ENCODE measurements at places on chromosomes 1 and 21. TPM values are rescaled to one million over a fixed set of nuclear protein-coding genes. Genes with fewer than 3 reads are reported as not detected.

DNA sequence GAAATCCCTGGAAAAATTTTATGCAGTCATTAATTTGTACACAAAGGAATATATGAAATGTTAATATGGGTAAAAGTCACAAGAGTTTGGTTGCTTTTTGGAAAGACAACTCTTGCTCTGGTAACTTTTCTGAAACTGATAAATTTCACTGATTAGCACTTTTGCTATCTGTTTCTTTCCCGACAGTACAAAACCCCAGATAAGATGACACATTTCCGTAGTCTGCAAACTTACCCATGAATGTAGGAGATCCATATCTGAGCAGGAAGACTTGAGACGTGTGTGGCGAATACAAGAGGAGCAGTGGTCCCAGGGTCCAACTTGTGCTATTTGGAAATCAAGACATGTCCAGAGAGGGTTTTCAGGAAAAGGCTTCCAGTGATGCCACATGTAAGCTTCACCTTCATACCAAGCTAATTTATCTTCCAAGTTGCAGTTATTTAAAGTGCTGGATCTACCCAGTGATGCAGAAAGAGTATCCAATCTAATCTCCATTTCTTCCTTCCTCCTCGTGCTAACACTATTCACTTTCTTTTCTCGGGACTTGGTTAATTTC is 35.9 kb upstream of the SAMSN1 start:
- no peak for DNase-seq

- no peak for DNase-seq
Measured at GRCh38 chr1:245365095-245366020, 210.6 kb downstream of the KIF26B start.

The INKA2 gene
- total RNA-seq: 14.7 TPM

DNA sequence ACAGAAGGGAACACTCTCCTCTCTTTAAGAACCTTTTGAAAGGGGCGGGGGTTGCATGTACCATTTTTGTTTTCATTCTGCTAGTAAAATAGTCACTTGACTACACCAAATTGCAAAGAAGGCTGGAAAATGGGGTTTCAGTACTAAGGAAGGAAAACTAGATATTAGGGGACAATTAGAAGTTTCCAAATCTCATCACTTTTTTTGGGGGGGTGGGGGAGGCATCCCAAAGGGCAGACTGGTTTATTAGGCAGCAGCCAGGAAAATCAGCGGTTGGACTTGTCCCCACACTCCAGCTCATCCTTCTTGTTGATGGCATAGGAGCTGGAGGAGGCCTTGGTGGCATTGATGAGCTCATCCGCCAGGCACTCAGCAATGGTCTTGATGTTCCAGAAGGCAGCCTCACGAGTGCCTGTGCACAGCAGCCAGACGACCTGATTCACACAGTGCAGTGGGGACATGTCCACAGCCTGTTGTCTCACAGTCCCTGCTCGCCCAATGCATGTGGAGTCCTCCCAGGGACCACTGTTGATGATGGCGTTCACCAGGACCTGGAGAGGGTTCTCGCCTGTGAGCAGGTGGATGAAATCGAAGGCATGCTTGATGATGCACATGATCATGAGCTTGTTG is 1.7 kb upstream of the TMEM50B start:
- DNase-seq: no peak

DNA sequence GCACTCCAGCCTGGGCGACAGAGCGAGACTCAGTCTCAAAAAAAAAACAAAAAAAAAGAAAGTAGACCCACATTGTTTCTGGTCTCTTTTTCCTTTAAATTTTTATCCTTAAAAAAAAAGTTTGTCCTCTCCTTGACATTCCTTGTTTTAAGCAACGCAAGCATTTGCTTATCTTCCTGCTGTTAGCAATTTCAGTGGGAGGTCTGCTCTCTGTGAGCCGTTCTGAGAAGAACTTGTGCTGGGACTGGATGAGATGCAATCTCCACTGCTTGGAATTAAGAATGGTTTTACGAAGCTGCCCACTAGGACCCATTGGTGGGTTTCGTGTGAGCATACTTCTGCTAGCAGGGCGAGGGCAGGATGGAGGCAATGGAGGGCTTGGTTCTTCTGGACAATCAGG is 225.1 kb upstream of the TMEM51 start:
- DNase-seq: no peak

GRCh38 chr1:184296466-184297243 is 90.2 kb upstream of the C1orf21 start:
- DNase-seq: peak; percentile 64

DNA sequence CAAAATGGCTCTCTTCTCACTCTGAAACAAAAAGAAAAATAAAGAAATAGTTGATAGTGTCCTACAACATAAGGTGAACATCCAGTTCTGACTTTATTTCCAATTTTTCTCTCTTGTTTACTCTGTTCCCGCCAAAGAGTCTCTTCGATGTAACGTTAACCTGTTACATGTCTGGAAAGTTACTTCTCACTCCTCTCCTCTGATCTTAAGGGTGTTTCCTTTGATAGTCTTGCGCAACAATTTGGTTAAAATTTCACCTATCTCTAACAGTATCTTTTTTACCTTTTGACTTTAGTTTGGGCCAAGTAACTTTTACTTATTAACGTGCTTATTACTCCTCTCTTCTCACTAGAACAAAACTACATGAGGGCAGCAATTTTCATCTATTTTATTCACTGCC is 1450.2 kb downstream of the BRINP3 start:
- no peak for DNase-seq

GRCh38 chr1:24051206-24051945 is 60.6 kb downstream of the MYOM3 start:
- DNase-seq: no peak

The RIMKLA gene
- total RNA-seq: 7.1 TPM

DNA sequence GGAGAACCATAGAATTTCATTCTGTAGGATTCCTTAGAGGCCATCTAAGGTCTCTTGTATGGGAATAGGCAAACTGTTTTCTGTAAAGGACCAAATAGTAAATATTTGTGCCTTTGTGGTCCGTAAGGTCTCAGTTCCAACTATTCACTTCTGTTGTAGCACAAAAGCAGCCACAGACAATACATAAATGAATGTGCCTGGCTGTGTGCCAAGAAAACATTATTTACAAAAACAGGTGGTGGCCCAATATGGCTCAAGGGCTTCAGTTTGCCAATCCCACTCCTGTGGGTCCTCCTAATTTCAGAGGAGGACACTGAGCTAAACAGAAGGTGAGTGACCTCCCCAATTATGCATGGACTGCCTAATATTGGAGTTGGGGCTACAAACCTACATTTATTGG is 67.6 kb upstream of the EDEM3 start:
- no peak for DNase-seq

- DNase-seq: no peak
Measured at GRCh38 chr1:46562498-46562897, 11.1 kb upstream of the KNCN start.

DNA sequence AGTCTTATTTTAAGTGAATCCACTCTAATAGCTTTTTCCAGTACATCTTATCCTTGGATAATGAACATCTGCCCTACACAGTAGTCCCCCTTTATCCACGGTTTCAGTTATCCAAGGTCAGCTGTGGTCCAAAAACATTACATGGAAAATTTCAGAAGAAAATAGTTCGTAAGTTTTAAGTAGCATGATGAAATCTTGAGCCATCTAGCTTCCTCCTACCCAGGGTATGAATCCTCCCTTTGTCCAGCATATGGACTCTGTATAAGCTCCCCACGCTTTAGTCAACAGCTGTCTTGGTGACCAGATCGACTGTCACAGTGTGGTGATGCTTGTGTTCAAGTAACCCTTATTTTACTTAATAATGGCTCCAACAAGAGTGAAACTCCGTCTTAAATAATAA is 2.6 kb downstream of the GLRX2 start:
- no peak for DNase-seq

GRCh38 chr1:225209153-225209552 is 218.7 kb downstream of the LBR start:
- no peak for DNase-seq

DNA sequence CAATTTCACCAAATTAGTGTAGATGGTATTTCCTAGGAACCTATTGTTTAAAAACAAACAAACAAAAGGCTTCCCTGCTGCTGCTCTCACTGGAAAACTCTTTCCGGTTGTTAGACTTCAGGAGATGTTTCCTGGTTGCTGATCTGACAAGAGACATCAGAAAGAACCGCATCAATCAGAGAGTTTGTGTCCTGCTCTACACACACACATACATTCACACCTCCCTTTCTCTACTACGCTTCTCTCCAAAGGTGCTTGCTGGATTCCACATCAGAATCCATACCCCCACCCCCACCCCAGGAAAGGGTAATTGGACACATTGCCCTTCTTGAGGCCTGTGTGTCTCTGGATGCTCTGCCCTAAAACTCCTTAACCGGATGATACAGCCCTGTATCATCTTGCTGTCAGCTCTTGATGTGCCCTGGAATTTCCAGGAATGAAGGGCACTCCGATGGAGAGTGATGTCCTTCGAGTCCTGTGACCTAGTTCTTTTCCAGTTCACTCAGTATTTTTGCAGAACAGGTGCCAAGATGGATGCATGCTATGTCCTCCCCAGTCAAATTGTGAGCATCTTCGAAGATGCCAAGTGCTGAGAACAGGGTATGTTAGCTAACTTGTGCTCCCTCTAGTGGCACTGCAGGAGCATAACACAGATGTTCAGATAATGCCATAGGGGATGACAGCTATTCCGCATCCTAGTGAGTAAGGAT is 113.7 kb upstream of the SLC35F3 start:
- DNase-seq: no peak

DNA sequence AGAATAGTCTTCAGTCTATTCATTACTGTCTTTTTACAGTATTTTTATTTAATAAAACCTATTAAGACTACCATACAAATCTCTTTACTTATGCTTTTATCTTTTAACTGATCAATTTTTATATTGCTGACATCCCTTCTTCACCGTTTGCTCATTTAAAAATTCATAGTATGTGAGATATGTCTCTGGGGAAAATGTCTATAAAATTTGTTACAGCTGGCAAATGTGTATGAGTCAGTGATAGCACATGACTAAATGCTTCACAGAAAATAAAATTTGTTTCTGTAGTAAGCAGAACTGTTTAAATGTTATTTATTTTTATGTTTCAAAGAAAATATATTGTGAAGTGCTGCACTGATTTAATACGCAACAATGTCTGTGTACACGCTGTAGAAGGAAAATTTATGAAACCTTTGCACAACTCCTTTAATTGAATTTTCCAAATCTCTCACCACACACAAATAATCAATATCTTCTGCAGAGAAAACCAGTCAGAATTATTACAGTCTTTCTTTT is 74.2 kb downstream of the ITGB3BP start:
- no peak for DNase-seq

The C1orf87 gene
- total RNA-seq: 7.4 TPM

- DNase-seq: no peak
Measured at GRCh38 chr1:233695901-233696300, 82.0 kb downstream of the KCNK1 start.

- DNase-seq: no peak
Measured at GRCh38 chr1:25936947-25937346, 30.7 kb upstream of the STMN1 start.

GRCh38 chr1:241102664-241103063 is 254.3 kb downstream of the RGS7 start:
- DNase-seq: no peak

The FOXO6 gene
- 0.92 TPM for total RNA-seq

The DMRTA2 gene
- not detected for total RNA-seq

The LCE2C gene
- not detected for total RNA-seq

DNA sequence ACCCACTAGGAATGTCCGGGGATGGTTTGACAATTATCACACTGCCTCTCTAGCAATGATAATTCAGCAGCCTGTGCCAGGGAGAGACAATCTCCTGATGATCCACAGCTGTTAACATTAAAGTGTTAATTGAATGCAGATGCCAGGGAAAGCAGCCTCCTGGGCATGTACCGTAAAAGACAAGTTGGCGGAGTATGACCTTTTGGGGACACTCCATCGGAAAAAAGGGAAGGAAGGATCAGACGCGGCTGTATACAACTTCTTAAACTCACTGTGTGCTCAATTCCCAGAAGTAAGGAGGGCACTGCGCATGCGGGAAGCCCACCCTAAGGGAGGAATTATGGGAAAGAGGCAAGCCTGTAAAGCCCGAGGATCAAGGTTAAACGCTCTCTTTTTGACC is 62.6 kb downstream of the MAP3K7CL start:
- no peak for DNase-seq

DNA sequence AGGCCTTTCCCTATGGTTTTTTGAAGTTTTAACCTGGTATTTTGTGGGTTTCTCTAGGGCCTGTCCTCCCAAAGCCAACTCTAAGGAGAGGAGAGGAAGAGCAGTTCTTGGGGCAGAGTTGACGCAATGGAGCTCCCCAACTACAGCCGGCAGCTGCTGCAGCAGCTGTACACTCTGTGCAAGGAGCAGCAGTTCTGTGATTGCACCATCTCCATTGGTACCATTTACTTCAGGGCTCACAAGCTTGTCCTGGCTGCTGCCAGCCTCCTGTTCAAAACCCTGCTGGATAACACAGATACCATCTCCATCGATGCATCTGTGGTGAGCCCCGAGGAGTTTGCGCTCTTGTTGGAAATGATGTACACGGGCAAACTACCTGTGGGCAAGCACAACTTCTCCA is 38.2 kb downstream of the ZBTB40 start:
- no peak for DNase-seq

GRCh38 chr1:15096293-15096692 is 57.3 kb upstream of the TMEM51 start:
- no peak for DNase-seq

- no peak for DNase-seq
Measured at GRCh38 chr21:38863291-38863690, 57.6 kb downstream of the ETS2 start.

GRCh38 chr1:23916209-23917131 is 3.3 kb upstream of the CNR2 start:
- peak; percentile 80 for DNase-seq

DNA sequence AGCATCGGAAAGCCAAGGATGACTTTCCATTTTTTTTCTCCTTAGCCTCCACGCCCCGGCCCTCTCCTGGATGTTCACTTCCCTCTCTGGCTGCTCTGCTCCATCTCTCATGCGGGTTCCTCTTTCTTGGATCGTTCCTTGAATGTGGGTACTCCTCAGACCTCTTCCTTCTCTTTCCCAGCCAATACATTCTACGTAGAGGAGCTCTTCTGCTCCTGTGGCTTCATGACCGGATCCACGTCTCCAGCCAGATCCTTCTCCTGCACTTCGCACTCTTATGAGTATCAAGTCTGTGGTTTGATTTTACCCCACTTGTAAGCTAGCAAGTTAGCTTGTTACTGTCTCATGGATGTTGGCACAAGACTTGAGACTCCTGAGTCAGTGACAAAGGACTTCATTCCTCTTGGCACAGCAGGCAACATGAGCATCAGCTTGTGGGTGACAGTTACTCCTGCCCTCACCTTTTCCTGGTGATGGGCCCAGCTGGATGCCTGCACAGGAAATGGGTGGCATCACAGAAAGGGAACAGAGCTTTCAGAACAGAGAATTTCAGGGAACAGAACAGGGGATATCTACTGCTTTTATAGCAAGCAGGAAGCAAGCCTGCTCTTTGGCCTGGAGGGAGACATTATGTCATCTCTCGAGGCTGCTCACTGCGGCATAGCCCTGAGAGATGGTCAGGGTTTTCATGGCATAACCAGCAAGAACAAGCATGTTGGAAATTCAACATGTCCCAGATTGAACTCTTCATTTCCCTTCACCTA is 100.1 kb upstream of the KIF26B start:
- DNase-seq: peak; percentile 54

GRCh38 chr1:1419813-1420653 is 1.0 kb downstream of the ANKRD65 start:
- peak; percentile 48 for DNase-seq

The CXADR gene
- total RNA-seq: 26.6 TPM

GRCh38 chr1:211605034-211605433 is 26.1 kb upstream of the SLC30A1 start:
- DNase-seq: no peak

The PDXK gene
- 195 TPM for total RNA-seq

Data from lower lobe of right lung (tissue), 2 donors.